AG04450 (cell line): ENCODE measurements at places on chromosomes 2 and 18.

DNA sequence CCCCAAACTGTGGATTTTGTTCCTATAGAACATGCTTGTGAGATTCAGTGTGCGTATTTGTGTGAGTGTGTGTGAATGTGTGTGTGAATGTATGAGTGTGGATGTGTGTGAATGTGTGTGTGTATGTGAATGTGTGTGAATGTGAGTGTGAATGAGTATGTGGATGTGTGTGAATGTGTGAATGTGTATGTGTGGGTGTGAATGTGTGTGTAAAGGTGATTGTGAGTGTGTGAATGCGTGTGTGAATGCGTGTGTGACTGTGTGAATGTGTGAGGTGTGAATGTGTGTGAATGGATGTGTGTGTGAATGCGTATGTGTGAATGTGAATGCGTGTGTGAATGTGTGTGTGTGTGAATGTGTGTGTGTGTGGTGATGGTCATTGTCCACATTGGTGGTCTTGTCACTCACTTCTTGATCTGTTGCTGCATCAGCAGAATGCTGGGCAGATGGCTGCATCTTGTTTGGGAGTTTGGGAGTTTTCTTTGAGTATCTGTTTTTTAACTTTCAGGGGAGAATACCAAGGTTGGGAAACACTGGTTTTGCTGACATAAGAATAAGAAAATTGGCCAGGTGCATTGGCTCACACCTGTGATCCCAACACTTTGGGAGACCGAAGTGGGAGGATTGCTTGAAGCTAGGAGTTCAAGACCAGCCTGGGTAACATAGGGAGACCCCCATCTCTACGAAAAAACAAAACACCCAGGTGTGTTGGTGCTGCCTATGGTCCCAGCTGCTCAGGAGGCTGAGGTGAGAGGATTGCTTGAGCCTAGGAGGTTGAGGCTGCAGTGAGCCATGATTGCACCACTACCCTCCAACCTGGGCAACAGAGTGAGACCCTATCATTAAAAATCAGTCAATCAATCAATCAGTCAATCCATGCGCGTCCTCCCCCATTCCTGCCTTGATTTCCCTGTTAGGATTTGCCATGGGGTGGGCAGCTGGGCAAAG, 18.2 kb downstream of the AGAP1 start:
- DNase-seq = no peak

DNA sequence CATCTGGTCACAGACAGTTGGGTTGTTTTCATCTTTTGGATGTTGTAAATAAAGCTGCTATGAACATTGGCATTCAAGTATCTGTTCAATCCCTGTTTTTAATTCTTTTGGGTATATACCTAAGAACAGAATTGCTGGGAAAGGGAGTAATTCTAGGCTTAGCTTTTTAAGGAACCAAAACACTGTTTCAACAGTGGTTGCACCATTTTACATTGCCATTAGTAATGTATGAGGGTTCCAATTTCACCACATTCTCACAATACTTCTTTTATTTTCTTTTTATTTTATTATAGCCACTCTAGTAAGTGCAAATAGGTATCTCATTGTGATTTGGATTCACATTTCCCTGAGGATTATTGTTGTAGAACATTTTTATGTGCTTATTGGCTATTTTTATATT, 108.9 kb upstream of the GLS start:
- DNase-seq = no peak

DNA sequence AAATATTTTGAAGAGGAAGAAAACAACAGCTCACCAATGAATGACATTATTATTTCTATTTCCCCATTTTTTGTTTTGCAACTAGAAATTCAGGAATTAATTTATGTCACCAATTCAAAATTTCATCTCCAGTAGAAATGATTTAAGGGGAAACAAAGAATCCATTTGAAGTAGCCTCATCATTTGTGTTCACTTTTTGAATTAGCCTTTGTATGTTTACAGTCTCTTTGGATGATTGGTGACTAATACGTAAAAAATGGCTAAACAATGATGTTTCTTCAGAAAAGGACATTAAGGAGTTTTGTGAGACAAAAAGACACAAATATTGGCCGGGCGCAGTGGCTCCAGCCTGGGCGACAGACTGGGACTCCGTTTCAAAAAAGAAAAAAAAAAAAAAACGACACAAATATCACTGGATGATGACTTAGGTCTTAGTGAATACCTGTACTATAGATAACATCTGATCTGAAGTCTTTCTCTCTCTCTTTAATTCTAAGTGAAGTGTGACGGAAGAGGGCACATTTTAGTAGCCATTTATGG, 313.2 kb downstream of the PIK3C3 start:
- DNase-seq = no peak

DNA sequence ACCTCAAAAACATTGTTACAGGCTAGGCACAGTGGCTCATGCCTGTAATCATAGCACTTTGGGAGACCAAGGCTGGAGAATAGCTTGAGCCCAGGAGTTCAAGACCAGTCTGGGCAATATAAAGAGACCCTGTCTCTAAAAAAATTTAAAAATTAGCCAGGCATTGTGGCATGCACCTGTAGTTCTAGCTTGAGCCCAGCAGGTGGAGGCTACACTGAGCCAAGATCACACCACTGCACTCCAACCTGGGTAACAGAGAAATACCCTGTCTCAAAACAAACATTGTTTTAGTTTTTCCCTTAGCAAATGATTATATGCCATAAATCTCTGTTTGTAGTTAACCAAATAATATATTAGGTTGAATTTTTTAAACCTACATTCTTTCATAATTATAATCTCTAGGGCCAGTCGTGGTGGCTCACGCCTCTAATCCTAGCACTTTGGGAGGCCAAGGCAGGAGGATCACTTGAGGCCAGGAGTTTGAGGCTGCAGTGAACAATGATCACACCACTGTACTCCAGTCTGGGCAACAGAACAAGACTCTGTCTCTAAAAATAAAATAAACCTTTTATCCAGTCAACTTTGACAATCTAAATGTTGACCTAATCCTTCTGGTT, 13.3 kb upstream of the CYP20A1 start:
- DNase-seq = no peak

- DNase-seq = no peak
Observed at GRCh38 chr2:231183851-231184250, 14.6 kb upstream of the ARMC9 start.

- no peak for DNase-seq
Observed at GRCh38 chr2:20633794-20634506, 16.9 kb downstream of the HS1BP3 start.

DNA sequence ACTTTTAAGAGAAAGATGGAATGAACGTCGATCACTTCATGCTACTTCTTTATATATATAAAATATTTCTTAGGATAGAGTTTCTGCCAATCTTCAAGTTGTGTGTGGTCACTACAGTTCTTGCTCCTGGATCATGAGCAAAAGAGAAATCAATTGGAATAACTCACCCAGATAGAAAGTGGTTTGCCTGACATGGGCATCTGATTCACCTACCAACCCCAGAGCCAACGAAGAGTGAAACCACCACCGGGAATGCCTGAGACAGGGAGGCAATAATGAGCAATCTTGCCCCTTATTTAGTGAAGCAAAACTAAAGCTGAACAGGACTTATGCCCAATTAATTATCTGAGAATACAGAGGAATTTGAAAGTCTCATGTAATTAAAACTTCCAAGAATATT, 250.2 kb upstream of the REG3G start:
- no peak for DNase-seq

DNA sequence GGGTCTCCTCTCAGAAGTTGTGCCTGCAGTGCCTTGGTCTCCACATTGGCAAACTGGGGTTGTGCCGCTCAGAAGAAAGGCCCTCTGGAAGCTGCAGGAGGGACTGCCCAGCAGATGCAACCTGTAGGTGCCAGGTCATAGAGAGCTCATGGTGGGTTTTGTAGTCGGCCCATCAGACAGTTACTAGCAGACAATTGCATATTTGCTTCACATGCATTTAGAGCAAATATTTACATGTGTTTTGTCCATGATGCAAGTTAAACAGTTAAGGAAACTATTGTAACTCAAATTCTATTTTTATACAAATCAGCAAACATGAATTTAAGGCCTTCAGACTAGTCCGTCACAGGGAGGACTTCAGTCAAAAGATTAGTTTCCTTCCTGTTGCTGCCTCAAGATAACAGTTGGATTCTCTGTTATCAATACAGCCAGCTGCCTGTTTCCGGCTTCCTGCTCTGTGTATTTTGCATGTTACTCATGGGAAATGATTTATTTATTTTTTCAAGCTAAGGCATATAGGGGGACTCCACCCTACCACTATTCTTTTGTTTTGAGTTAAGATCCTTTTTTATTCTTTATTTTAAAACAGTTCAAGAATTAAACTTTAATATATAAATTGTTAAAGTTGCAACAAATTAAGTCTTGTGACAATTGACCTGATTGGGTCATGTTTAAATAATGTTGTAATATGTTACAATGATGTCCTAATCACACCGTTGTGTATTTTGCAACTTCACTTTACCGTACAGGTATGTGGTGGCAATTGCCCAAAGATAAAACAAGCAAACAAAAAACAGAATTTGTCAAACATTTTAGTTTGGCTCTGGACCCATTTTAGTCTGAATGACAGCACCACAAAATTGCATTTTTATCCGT, 133.5 kb downstream of the SPTBN1 start:
- DNase-seq = no peak

DNA sequence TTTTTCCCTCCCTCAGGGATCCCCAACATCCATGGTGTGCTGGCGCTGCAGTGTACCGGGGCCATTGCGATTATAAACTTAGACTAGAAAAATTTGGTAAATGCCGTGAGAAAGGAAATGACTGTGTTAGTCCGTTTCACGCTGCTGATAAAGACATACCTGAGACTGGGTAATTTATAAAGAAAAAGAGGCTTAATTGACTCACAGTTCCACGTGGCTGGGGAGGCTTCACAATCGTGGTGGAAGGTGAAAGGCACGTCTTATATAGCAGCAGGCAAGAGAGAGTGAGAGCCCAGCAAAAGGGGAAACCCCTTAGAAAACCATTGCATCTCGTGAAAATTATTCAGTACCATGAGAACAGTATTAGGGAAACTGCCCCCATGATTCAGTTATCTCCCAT, 44.3 kb downstream of the NTSR2 start:
- no peak for DNase-seq

- no peak for DNase-seq
Observed at GRCh38 chr2:154207288-154208047, 335.7 kb downstream of the GALNT13 start.

DNA sequence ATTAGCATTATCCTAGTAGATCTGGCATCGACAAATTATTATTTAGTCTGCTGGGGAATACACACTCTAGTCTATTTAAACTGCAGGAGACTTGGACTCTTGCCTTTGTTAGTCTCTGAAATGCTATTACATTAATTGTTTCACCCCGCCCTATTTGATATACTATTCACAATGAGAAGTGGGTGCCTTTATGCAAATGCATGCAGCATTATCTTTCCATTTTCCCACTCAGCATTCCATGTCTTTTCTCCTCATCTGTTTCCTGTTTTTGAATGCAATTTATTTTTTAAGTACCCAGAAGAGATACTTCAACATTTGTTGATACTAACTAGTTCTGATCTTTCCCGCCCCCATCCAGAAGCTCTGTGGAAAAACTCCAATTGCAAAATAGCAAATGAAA, 395.3 kb upstream of the NXPH2 start:
- no peak for DNase-seq

GRCh38 chr2:217182926-217183325, 323.1 kb upstream of the TNP1 start:
- no peak for DNase-seq

DNA sequence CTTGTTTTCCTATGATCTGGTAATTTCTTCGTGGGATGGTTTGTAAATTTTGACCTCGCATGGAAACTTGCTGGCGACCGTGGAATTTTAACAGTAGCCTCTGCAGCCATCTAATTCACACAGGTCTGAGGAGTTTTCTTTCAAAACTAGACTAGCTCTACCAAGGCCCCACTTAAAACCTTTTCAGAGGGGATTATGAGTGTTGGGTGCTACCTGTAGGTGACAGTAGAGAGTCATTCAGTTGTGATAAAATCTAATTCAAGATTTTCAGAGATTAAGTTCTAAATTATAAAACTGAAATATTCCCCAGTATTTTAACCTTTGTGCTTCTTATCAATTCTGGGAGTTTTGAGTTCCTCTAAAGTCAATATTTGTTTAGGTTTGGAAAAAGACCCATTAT, 31.0 kb downstream of the THSD7B start:
- DNase-seq = no peak

GRCh38 chr18:50961974-50962373, 5.9 kb upstream of the ELAC1 start:
- DNase-seq = no peak

DNA sequence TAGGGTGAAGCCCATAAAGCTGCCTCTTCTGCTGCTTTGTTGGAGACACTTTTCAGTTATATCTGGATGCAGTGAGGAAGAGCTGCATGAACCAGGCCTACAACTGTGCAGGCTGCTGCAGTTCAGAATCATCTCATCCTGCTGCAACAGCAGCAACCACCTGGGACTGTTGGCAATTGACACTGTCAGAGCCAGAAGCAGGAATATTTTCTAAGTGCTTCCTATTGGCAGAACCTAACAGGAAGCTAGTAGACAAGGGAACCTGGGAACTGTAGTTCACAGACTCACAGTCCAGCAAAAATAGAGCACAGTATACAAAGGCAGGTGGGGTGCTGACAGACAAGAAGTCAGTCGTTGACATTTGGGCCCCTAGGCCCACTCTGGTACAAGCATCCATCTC, 452.9 kb upstream of the SPRED2 start:
- DNase-seq = no peak

DNA sequence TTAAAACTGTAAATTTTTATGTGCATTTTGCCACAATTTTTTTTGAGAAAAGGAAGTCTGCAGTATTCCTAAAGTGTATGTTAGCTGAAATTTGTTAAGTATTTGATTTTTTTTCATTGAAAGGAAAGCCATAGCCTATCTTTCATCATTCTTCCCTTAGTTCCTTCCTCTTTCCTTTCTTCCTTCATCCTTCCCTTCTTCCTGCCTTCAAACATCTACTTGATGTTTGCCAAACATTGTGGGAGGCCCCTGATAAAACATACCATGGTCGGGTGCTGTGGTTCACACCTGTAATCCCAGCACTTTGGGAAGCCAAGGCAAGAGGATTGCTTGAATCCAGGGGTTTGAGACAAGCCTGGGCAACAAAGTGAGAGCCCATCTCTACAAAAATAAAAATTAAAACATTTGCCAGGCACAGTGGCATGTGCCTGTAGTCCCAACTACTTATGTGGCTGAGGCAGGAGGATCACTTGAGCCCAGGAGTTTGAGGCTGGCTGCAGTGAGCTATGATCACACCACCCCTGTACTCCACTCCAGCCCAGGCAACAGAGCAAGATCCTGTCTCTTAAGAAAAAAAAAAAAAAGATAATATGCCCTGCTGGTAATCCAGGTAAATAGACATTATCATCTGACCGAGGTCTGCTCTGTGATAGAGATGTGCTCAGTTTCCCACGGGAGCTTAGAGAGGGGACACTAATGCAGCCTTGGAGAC, 278.4 kb upstream of the STON1 start:
- DNase-seq = no peak

- no peak for DNase-seq
Observed at GRCh38 chr2:69734035-69734611, 7.8 kb upstream of the ANXA4 start.

DNA sequence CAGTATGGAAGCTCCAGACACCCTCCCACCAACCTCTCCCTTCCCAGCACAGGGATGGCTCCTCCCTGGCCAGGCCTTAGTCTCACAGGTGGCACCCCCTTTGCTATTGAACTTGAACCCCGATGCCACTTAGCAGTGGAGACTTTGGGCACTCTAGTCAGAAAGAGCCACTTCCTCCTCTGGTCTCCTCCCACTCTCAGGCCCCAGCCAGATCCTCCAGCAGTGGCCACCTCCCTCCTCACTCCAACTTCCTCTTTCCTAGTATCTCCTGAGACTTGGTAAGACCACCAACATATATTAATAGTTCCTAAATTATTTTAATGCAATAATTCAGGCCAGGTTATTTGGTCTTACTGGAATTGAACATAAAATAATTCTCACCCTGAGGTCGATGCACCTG, 437.2 kb upstream of the ID2 start:
- no peak for DNase-seq
